ACHN (cell line): ENCODE measurements at places on chromosomes 13 and 19.

DNA sequence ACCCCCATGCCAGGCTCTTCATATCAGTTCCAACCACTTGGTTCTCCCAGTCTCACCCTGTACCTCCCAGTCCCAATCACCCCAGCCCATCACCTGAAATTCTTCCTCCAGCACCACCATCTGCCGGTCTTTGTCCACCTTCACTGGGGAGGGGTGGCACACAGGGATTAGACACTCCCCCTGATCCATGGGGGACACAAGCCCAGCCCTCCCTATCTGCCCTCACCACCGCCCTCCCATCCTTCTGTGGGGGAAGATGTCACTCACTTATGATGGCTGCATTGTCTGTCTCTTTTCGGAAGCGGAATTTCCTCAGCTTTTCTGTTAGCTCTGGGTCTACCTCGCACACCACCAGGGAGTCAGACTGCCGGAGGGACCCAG, 685 bp downstream of the GMFG start:
- DNase-seq: no peak

DNA sequence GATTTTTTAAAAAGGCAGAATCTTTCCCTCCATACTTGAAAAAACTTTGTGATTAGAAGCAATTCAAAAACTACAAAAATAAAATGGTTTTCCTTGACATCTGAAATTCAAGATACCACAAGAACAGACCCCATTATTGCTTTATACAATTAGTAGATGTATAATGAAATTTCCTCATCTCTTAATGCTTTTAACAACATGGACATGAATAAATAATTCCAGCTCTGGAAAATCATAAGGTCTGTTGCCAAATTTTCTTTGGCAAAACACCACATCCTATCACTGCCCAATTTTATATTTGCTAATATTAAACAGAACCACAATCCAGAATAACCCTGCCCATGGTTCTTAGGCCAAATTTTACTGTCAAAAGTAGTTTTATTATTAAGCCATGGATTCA, 1543.6 kb upstream of the MIR17HG start:
- no peak for DNase-seq

GRCh38 chr19:49689133-49690078, at the start of gene ADM5:
Gene ADM5 (plus strand): TSS chr19:49689594. CDS start chr19:49689838, 244 bp downstream.
- no peak for DNase-seq

GRCh38 chr13:98765996-98766519, 13.6 kb upstream of the SLC15A1 start:
- no peak for DNase-seq

DNA sequence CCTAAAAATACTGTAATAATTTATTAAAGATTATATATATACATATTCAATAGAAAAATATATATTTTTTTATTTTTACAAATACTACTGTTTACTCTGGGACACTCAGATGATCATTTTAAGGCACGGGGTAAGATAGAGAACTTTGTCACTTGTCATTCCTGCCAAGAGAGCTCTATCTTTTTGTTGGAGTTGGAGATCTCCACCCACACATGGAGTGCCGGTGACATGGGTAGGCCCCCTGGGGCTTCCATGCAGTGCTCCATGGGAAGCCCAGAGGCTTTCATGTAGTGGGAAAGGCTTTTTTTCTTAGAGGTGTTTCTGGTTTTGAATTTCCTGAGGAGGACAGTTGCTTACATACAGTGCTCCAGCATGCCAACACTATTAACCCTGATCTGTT, 81.4 kb downstream of the LMO7 start:
- no peak for DNase-seq

GRCh38 chr13:52104624-52105023, 24.2 kb downstream of the NEK5 start:
- DNase-seq: peak; percentile 12
